Esophagus squamous epithelium (tissue), 5 donors: ENCODE measurements at places on chromosomes 6 and 20.

GRCh38 chr20:61370841-61371303 is 118.8 kb downstream of the CDH4 start:
- DNase-seq, result no peak

GRCh38 chr6:111770263-111771093 is 102.8 kb downstream of the FYN start:
- no peak for DNase-seq

DNA sequence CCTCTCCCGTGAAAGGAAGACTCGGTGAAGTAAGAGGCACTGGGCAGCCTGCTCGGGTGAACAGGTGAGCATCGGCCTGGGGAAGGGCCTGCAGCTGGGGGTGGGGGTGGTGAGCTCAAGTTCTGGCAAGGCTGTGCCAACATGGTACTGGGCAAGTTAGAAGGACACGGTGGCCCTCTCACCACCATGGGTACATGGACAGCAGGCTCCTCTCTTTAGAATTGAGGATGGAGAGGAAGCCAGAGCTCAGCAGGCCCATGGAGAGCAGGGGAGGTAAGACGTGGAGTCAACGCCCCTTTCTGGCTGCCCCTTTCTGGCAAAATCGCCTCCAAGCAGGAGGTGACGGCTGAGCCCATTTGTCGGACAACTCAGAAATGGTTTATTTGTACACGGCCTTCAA is 135.6 kb downstream of the ANKRD60 start:
- DNase-seq, result no peak

DNA sequence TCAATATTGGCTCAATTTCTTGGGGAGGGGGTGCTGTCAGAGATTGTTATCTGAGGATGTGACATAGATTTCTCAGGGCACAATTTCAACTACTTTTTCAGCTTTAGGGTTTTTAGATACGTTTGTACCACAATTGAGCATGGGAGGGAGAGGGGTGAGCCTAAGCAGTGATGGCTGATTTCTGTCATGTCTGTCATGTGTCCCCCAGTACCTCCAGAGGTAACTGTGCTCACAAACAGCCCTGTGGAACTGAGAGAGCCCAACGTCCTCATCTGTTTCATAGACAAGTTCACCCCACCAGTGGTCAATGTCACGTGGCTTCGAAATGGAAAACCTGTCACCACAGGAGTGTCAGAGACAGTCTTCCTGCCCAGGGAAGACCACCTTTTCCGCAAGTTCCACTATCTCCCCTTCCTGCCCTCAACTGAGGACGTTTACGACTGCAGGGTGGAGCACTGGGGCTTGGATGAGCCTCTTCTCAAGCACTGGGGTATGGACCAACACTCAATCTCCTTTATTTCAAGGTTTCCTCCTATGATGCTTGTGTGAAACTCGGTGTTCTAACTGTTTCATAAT is 3.4 kb downstream of the HLA-DRA start:
- DNase-seq, result no peak

DNA sequence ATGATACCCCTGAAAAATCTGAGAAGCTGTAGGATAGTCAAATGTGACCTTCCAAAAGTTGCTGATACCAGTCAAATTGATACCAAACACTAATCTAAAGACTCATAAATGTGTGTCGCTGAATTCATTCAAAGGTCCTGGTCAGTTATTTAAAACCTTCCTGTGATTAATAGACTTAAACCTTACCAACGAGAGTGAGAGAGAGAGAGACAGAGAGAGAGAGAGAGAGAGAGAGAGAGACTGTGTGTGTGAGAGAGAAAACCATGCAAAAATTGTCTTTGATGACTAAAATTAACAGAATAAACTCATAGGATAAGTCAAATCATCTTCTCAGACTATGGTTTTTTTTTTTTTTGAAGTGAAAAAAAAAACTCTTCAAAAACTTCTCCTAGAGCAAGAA is 370.9 kb upstream of the HS3ST5 start:
- no peak for DNase-seq

- DNase-seq, result no peak
Observed at GRCh38 chr6:81697559-81697958, 54.9 kb downstream of the TENT5A start.

GRCh38 chr6:149567194-149567586 is 1.0 kb downstream of the GINM1 start:
- no peak for DNase-seq

DNA sequence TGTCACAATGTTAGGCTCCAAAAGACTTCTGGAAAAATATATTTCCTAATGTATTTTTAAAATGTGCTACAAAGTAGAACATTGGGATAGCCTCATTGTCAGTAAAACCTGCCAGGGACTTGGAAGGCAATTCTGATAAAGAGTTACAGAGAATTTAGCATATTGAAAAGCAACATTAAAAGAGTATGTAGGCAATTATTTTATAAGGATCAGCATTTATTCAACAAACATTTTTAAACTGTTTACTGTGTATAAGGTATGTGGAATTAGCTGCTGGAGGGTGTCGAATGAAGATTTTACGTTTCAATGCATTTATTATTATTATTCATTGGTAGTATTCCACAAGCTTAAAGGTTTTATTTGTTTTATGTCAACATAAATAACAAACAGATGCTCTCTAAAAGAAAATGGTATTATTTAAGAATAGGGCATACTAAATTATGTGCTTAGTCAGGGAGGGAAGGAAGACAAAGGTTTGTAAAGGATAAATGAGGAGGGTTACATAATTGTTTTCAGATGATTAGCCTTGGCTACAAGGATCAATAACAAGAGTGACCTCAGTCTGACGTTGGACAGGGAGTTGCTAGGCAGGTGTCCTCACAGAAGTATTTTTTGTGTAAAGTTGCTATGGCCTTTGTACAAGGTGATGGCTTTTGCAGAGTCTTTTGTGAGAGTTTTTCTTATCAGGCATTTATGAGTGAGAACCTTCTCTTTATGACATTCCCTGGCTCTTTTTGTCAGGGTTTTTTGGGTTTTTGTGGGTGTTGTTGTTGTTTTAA is 313.4 kb upstream of the PLCB4 start:
- no peak for DNase-seq

DNA sequence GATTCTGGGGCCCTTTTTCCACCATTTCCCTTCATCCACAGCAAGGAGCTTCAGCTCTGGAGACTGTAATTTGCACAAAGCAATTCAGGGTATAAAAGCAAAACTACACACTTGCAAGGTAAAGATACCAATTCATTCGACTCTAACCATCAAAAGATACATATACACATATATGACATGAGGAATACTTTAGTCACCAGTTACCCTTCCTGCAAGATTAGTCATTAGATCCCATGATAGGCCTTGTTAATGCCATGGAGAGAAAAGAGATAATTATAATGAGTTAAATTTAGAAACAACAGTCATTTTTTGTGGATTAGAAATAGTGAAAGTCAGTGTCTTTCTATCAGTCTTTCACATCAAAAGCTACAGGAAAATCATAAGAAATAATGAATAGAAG is 204.2 kb downstream of the KCNQ5 start:
- DNase-seq, result no peak

DNA sequence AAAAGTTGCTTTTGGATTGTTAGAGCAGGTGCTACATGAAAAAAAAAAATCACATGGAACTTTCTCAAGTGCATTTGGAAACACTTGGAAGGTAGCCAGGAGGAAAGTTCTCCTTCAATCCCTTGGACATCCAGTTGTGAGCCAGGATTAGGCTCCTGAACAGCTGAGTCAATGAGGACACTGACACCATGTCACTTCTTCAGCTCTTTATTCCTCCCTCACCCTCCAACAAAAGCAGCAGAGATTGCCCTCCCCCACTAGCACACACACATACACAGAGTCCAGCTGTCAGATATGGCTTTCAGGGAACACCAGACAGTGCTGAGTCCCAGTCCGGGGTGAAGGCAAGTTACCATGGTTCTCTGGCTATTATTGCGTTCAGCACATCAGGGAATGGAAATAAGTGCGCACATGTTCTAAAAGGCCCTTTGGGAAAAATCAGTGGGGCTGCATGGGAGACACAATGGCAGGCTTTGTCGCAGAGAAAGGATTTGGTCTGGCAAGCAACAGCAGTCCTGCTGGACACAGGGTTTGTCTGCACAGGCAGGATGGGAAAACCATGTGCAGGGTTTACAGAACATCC is 124.7 kb upstream of the MARCKS start:
- DNase-seq, result no peak

GRCh38 chr6:87122477-87122876 is 27.6 kb upstream of the CGA start:
- DNase-seq, result no peak

DNA sequence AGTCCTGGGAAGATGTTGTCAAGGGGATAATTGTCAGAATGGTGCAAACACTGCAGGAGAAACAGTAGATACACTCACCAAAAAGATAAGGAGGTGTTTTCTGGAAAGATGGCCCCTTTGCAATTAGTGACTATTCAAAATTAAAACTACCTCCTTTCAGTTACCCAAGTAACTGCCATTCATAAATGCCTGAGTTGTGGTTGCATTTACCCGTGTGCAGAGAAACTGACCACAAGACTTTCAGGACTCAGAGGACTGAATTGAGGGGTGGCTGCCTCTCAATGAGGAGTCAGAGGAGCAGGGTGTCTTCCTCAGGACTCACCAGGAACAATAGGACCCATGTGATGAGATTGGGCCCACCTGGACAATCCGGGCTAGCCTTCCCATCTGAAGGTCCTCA is 39.0 kb downstream of the GCM1 start:
- DNase-seq, result no peak

DNA sequence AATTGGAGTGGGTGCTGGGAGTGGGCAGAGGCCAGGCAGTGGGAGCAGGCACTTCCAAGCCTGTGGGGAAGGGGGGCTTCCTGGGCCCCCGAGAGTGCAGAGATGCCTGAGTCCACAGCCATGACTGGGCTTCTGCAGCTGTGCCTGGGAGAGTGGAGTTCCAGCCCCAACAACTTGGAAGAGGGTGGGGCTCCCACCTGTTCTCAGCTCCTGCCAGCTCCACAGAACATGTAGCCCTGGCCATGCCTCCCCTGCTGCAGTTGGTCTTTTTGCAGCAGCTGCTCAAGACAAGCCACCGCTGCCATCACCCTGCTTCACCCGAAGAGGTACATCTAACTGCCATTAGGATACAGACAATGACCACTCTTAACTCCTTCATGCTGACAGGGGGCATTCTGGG is 1092.3 kb downstream of the KHDRBS2 start:
- DNase-seq, result no peak

DNA sequence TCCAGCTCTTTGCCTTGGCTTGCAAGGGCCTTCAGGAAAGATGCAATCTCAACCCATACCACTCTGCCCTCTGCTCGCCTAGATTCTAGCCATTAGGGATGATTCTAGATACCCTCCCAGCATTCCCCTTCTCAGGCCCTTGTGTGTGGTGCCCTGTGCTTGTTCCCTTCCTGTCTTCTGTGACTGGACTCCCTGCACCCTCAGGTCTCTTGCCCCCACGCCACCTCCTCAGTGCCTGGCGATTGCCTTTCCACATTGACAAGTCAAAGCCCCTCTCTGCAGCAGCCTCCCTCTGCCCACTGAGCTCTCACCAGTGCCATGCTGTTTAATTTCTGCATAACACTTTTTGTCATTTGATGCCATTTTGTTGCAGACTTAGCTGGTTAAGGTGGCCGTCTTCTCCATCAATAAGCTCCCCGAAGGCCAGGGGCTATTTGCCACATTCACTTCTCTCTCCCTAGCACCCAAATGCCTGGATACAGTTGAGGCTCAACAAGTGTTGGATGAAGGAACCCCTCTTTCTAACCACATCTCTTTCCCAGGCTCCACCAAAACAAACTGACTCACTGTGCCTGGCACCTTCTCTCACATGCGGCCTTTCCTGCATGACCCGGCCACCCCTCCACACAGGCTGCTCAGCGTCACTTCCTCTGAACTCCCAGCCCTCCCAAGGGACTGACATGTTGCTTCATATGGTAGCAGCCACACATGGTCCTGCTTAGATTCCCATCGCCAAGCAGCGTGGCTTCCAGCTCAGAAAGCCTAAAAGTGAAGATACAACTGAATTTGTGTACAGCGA is 4.6 kb upstream of the TXNDC5 start:
- no peak for DNase-seq

GRCh38 chr20:61802721-61803311 is 262.9 kb downstream of the TAF4 start:
- DNase-seq, result no peak

DNA sequence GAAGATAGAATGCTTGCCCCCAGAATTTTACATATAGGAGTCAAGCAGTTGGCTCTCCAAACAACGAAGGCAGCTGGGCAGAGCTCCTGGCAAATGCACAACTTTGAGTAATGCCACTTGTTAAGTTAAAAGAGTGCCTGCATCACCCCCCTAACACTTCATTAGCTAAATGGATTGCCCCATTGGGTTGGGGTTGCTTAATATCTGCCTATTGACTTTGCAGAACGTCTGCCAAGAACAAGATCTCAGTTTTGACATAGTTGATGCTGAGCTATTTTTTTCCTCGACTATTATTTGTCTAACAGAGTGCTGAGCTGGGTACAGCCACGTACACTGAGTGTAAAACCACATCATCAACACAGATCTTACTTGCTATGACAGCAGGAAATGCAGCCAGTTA is 12.1 kb downstream of the ANKRD60 start:
- no peak for DNase-seq

- DNase-seq, result no peak
Observed at GRCh38 chr6:155248008-155249001, 15.5 kb upstream of the CLDN20 start.

- no peak for DNase-seq
Observed at GRCh38 chr20:43985608-43986316, 71.1 kb downstream of the TOX2 start.
